ENCODE measurements at places on chromosomes 6 and 20. TPM values are rescaled to one million over a fixed set of nuclear protein-coding genes. Genes with fewer than 3 reads are reported as not detected.
A peak's percentile ranks its signal among the peaks of the same experiment; 100 is the strongest.

- no peak overlapping the region for H3K27ac ChIP-seq
- H3K4me1 ChIP-seq = no peaks in the 10 kb centered on the region
- peaks cover 58% of the 10 kb centered on the region for H3K36me3 ChIP-seq
- no peak for DNase-seq
Observed at GRCh38 chr20:25256226-25256859, 8.5 kb downstream of the PYGB start.

GRCh38 chr6:32488083-32488482 is 42.0 kb downstream of the HLA-DRB5 start:
- H3K4me1 ChIP-seq = no peaks in the 10 kb centered on the region
- H3K27me3 ChIP-seq = no peaks in the 10 kb centered on the region
- no peak overlapping the region for H3K27ac ChIP-seq
- H3K4me3 ChIP-seq = no peak overlapping the region
- H3K36me3 ChIP-seq = no peaks in the 10 kb centered on the region
- no peak for DNase-seq

The TP53INP2 gene
- polyA plus RNA-seq = 5.0 TPM

- peaks cover 39% of the 10 kb centered on the region for H3K4me1 ChIP-seq
- no peak overlapping the region for H3K4me3 ChIP-seq
- no peak for DNase-seq
- H3K27ac ChIP-seq = no peak overlapping the region
Observed at GRCh38 chr20:33671573-33672288, 2.5 kb downstream of the NECAB3 start.

DNA sequence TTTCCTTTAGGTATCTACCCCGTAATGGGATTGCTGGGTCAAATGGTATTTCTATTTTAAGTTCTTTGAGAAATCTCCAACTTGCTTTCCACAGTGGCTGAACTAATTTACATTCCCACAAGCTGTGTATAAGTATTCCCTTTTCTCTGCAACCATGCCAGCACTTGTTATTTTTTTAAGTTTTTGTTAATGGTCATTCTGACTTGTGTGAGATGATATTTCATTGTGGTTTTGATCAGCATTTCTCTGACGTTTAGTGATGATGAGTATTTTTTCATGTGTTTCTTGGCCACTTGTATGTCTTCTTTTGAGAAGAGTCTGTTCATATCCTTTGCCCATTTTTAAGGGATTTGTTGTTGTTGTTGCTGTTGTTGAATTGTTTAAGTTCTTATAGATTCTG is 871.1 kb downstream of the KIF16B start:
- H3K27me3 ChIP-seq = no peaks in the 10 kb centered on the region
- H3K4me1 ChIP-seq = no peaks in the 10 kb centered on the region
- no peaks in the 10 kb centered on the region for H3K36me3 ChIP-seq
- DNase-seq = no peak
- no peak overlapping the region for H3K27ac ChIP-seq

GRCh38 chr20:19823971-19824370 is 65.9 kb downstream of the RIN2 start:
- H3K4me3 ChIP-seq = no peak overlapping the region
- peaks cover 5% of the 10 kb centered on the region for H3K36me3 ChIP-seq
- H3K27me3 ChIP-seq = no peaks in the 10 kb centered on the region
- peaks cover 18% of the 10 kb centered on the region for H3K4me1 ChIP-seq
- DNase-seq = no peak
- no peak overlapping the region for H3K27ac ChIP-seq

The OXT gene
- polyA plus RNA-seq = not detected

DNA sequence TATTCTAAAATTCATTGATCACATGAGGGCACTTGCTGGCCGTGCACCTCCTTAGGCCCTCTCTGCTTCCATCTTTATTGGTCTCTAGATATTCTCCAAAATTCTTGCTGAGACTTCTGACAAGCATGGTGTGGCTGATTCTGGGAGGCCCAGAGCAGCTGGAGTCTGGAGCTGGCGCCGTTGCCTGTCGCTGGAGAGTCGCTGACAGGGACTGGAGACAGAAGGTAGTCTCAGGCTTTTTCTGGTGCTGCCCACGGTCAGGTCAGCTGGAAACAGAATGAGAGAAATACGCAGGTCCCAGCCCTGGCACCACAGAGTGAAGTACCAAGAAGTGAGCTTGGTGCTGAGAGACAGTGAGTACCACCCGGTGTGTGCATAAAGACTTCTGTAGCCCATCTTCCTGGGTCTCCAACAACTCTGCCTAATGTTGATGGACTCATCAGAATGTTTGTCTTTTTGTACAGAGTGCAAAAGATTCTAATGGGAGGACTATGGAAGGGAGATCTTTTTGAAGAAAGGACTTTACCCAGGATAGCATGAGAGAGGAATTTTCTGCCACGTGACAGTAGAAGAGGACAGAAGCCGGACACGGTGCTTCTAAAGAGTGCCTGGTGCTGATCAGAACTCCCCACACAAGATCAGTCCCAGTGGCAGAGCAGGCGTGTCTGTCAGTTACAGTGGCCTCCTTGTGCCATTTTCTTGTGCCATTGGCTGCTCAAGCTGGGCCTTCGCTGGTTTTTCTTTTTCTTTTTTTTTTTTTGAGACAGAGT is 1.8 kb upstream of the ALDH8A1 start:
- H3K36me3 ChIP-seq = no peaks in the 10 kb centered on the region
- no peak for DNase-seq
- no peaks in the 10 kb centered on the region for H3K4me1 ChIP-seq

The CRISP2 gene
- polyA plus RNA-seq = not detected

GRCh38 chr6:144284783-144285547 is at the start of gene UTRN:
UTRN (plus strand) TSS chr6:144285335; CDS start chr6:144291829, 6,494 bp downstream.
- peaks cover 20% of the 10 kb centered on the region for H3K4me1 ChIP-seq
- DNase-seq = peak; percentile 77
- H3K27me3 ChIP-seq = no peaks in the 10 kb centered on the region
- H3K36me3 ChIP-seq = no peaks in the 10 kb centered on the region
- peak within 1 kb of the TSS; percentile 96 for H3K4me3 ChIP-seq

GRCh38 chr6:150664091-150664490 is 64.4 kb downstream of the PLEKHG1 start:
- H3K4me1 ChIP-seq = no peaks in the 10 kb centered on the region
- no peaks in the 10 kb centered on the region for H3K36me3 ChIP-seq

DNA sequence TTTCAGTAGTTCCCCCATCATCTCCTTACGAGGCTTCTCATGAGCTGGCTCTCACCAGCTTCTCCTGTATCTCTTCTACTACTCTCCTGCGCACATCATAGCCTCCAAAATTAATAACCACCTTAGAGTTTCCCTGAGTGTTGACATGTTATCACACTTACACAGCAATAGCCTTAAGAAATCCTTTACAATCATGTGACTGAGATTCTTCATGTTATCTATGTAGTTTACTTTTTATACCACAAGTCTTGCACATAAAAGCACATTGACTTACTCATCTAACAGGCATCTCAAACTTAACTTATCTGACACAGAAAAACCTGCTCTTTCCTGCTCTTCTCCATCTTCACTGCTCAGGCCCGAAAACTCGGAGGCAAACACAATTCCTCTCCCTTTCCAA is 103.7 kb upstream of the TAB2 start:
- DNase-seq = no peak
- H3K27me3 ChIP-seq = no peaks in the 10 kb centered on the region
- H3K4me3 ChIP-seq = no peak overlapping the region
- H3K4me1 ChIP-seq = peaks cover 38% of the 10 kb centered on the region
- no peaks in the 10 kb centered on the region for H3K36me3 ChIP-seq

The C6orf52 gene
- 1.9 TPM for polyA plus RNA-seq

DNA sequence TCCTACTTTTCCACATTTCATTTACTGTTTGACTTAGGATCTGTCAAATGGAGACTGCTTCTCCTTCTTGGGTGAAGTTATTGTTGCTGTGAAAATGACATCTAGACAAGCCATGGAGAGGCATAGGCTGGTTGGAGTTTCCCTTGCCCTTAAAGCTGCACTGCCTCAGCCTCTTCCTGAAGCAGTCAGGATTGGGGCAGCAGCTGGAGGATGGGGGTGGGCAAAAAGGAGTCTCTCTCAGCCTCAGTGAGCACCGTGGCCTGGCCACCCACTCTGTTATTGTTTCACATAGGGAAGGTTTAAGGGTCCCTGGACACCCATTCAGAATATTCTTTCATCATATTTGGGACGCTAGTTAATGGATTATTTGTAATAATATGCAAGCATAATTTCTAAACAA is 7.7 kb upstream of the ZBTB24 start:
- H3K36me3 ChIP-seq = no peaks in the 10 kb centered on the region
- no peaks in the 10 kb centered on the region for H3K27me3 ChIP-seq
- H3K4me1 ChIP-seq = peaks cover 3% of the 10 kb centered on the region
- no peak overlapping the region for H3K4me3 ChIP-seq

The AGER gene
- 38.5 TPM for polyA plus RNA-seq

GRCh38 chr6:23055523-23055922 is 486.2 kb downstream of the HDGFL1 start:
- no peak for DNase-seq
- H3K4me3 ChIP-seq = no peak overlapping the region
- H3K36me3 ChIP-seq = no peaks in the 10 kb centered on the region
- no peaks in the 10 kb centered on the region for H3K4me1 ChIP-seq
- H3K27ac ChIP-seq = no peak overlapping the region

GRCh38 chr6:41294214-41294872 is 7.9 kb upstream of the TREM1 start:
- no peak for DNase-seq
- H3K27ac ChIP-seq = no peak overlapping the region
- H3K27me3 ChIP-seq = no peaks in the 10 kb centered on the region
- peaks cover 18% of the 10 kb centered on the region for H3K4me1 ChIP-seq
- H3K36me3 ChIP-seq = no peaks in the 10 kb centered on the region

DNA sequence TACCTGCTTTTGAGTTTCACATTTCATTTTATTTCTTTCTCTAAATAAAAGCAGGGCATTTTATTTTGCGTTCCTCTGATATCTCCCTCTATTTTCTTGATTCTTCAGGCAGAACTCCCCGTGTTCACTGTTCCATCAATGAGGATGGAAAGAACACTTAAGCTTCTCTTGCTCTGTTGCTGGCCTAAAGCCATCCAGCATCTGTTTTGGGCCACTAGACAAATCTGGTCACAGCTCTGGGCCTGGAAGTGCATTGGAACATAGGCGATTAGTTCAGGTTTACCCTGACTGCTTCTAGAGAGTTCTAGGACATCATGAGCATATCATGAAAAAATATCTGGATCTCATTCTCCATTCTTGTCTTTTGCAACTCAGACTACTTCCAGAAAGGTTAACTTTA is 611.2 kb downstream of the UTRN start:
- no peaks in the 10 kb centered on the region for H3K4me1 ChIP-seq
- no peaks in the 10 kb centered on the region for H3K36me3 ChIP-seq
- DNase-seq = no peak
- no peaks in the 10 kb centered on the region for H3K27me3 ChIP-seq
- no peak overlapping the region for H3K4me3 ChIP-seq

DNA sequence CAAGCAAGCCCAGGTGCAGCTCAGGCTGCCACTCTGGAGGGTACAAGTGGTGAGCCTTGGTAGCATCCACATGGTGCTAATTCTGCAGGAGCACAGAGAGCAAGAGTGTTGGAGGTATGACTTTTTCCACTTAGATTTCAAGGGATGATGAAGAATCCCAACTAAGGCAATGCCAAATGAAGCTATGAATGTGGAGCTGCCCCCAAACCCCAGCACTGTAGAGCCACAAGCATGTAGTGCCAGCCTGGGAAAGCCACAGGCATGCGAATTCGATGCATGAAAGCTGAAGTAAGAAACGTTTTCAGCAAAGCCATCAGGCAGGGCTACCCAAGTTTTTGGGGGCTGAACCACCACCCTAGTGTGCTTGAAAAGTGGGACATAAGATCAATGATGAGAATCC is 251.1 kb downstream of the HAO1 start:
- no peaks in the 10 kb centered on the region for H3K4me1 ChIP-seq
- no peak overlapping the region for H3K4me3 ChIP-seq
- H3K27ac ChIP-seq = no peak overlapping the region
- no peaks in the 10 kb centered on the region for H3K36me3 ChIP-seq
- H3K27me3 ChIP-seq = no peaks in the 10 kb centered on the region
- DNase-seq = no peak

The MAP7 gene
- polyA plus RNA-seq = 1.6 TPM

DNA sequence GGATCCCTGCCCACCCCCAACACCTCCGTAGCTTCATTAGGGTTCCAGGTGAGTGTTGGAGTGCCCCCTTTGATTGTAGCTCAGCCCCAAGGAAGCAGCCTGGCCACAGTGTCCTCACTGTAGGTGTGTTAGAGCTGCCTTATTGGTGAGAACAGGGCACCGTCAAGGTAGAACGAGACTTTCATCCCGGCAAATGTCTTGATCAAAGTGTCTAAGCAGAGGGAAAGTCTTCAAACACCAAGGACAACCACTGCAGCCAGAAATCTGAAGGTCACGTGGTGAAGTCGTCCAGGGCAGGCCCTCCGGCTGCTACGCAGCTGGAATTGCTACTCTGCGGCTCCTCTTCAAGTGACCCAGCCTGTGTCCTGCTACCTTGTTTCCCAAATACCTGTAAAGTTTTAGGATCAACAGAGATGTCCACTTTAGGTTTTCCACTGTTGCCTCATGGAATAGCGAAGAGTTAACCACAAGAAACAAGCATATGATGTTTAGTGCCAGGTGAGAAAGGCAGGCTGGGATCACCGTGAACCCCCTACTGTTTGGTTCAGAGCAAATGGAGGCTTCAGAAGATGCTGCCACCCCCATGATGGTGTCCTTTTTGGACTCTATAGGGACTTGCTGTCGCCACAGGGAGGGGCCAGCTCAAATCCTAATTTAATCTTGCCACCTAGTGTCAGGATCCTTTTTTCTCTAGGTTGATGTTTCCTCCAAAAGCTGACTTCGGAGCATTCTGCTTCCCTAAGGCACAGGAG is 1.7 kb upstream of the DLL1 start:
- H3K36me3 ChIP-seq = no peaks in the 10 kb centered on the region
- H3K4me1 ChIP-seq = peaks cover 75% of the 10 kb centered on the region
- H3K27ac ChIP-seq = no peak overlapping the region
- H3K4me3 ChIP-seq = peak overlapping the region; percentile 48

DNA sequence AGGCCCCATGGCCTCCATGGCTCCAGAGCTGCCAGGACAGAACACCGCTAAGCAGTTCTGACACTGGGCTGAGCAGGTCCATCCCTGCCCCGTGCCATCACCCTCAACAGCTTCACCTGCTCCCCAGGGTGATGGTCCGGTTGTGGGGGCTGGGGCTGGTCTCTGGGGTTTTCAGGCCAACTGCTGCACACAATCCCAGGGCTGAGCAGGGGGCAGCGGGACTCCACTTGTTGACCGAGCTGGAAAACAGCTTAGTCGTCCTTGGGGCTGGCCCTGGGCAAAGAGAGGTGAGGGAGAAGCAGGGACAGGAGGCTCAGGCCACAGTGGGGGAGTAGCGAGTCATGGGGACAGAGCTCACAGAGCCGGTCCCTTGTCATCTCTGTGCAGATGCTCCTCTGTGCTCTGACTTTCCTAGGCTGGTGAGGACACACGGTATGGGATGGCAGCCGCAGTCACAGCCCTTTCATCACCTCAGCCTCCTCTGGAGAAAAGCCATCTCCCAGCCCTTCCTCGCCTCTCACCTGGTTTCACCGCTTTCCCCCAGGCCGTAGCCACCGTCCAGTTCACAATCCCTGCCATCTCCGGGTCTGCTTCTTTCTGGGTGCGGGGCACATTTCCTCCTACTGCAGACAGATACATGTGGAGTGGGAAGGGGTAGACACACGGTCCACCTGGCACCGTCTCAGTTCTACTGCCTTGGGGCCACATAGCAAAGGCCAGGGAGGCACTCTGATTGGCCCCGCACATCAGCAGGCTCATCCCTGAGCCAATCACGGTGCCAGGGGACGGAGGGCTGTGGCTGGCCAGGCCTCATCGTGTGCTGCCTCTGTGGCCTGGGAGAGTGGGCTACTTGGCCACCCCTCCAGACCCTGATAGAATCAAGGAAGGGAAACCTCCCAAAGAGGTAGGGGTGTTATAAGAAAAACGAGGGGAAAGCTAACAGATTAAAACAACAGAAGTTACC is 19.1 kb downstream of the MDFI start:
- DNase-seq = no peak
- no peak overlapping the region for H3K4me3 ChIP-seq
- H3K27ac ChIP-seq = no peak overlapping the region
- H3K4me1 ChIP-seq = no peaks in the 10 kb centered on the region

- no peak overlapping the region for H3K4me3 ChIP-seq
- no peaks in the 10 kb centered on the region for H3K36me3 ChIP-seq
- peaks cover 23% of the 10 kb centered on the region for H3K4me1 ChIP-seq
- no peak overlapping the region for H3K27ac ChIP-seq
Observed at GRCh38 chr6:154731296-154732218, 1.7 kb upstream of the SCAF8 start.

All from CD14-positive monocyte (primary cell).